ENCODE measurements at places on chromosomes 1 and 21.

DNA sequence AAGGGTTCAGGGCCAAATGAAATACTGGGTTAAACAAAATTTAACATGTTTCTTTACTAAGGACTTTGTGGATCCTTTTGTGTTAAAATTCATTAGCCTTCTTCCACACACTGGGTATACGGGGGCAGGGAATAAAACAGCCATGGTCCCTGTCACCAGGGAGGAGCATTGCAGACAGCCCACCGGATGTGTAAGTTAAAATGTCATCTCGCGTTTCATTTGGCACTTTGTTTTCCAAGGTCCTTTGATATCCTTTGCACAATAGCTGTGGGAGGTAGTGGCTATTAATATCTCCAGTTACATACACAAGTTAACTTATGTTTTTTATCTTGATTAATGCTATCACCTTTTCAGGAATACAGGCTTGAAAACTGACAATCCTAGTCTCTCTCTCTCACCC lies 172.7 kb downstream of the BARHL2 start:
- no peak for DNase-seq

DNA sequence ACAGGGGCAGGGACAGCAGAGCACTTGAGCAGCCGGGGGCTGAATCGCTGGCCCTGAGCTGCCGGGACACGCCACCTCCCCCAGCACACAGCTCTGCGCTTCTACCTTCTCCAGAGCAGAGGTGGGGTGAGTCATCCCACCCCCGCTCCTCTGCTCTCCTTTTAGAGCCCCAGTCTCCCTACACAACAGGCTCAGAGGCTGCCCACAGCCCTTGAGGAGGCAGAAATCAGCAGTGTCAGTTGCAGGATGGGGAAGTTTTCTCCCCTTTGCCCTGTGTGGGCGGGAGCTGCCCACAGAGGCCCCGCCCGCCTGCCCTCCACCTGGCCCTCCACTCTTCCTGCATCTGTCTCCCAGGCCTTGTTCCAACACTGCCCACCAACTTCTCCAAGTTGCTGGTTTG lies 94.6 kb downstream of the STUM start:
- DNase-seq = peak; percentile 90

- no peak for DNase-seq
Observed at GRCh38 chr21:43311301-43311817, 115.6 kb downstream of the SIK1 start.

- DNase-seq = no peak
Observed at GRCh38 chr21:46598581-46599572, 6.0 kb downstream of the S100B start.

DNA sequence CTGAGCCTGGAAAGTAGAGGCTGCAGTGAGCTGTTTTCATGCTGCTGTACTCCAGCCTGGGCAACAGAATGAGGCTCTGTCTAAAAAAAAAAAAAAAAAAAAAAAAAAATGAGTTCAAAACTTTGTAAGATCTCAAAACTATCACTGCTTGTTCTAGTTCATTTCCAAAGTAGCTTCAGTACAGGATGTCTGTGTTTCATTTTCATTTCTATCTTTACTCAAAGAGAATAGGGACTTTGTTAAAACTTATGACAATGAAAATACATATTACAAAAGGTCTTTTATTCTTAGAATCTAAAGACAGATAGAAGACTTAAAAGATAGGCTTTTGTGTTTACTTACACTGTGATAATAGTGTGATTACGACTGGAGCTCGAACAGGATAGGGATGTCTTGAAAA lies 709.7 kb downstream of the ADGRL2 start:
- DNase-seq = no peak

DNA sequence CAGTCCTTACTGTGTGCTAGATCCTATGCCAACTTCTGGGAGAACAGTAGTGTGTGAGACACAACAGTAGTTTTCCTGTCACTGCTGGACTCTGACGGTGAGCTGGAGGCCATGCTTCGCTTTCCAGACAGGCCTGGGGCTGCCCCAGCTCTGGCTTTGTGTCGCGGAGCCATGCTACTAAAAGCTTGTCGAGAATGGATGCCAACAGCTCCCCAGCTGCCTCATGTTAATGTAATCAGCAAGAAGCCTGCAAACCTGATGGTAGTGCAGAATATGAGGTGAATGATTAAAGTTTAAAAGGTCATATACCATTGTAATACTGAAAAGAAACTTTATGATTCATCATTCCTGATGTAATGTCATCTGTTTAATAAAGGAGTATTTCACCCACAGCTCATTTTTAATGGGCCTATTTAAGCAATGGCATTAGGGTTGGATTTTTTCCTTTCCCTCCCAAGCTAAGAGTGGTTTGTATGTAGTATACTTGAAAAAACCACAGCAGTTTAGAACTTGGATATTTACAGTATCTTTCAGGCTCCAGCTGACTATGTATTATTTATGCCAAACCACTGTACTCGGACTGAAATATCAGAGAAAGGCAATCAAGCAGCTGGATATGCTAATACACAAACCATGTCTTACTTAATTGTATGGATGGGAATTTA lies 343.0 kb downstream of the NUF2 start:
- no peak for DNase-seq

DNA sequence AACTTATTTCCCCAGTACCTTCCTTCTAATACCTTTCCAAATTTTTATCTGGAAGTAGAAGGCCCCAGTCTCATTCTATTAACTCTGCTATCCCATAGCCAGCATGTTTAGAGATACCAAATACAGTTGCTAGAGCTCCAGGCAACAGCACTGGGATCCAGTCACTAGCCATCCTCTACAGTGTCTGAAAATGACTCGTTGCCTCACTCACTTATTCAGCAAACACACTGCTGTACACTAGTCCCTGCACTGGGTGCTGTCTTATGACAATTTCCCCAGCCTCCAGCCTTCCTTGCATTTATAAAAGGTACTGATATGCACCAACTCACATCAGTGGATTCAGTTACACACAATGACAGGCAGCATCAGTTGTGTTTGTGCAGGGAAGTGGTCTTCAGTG lies 179.0 kb downstream of the DSCAM start:
- DNase-seq = no peak

DNA sequence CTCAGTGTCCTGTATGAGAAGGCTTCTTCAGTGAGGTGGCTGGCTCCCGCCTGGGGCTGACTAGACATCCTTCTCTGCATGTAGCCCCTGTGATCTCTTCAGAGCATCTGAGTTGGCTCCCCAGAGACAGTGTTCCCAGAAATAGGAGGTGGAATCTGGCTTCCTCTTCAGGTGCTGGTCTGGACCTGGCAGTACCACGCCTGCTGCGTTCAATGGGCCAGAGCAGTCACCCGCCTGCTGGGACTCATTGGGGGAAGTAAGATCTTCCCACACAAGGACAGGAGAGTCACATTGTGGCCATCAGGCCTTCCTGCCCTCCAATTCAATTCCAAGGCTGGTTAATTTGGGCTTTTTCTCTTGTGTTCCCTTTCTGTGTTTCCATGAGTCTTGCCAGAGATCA lies 51.0 kb downstream of the ADARB1 start:
- no peak for DNase-seq

DNA sequence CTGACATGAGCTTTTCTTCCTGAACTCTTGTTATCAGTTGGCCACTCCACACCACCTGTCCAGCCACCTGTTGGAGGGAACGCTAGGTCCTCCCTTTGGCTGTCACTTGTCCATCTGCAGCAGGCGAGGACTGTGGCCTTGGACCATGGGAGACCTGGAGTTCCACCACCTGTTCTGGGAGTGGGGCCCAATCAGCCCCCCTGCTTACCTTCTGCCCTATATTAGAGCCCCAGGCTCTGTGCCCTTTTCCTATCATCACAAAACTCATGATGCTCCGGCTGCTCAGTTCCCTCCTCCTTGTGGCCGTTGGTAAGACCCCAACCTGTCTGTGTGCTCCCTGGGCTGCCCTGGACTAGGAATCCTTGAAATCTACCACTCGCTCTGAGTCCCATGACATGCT lies at the start of gene CELA3A:
TSS of gene CELA3A (plus strand) at position 249 of the 400 bp plus-strand sequence. CDS start at position 267, 18 bp downstream.
- no peak for DNase-seq

DNA sequence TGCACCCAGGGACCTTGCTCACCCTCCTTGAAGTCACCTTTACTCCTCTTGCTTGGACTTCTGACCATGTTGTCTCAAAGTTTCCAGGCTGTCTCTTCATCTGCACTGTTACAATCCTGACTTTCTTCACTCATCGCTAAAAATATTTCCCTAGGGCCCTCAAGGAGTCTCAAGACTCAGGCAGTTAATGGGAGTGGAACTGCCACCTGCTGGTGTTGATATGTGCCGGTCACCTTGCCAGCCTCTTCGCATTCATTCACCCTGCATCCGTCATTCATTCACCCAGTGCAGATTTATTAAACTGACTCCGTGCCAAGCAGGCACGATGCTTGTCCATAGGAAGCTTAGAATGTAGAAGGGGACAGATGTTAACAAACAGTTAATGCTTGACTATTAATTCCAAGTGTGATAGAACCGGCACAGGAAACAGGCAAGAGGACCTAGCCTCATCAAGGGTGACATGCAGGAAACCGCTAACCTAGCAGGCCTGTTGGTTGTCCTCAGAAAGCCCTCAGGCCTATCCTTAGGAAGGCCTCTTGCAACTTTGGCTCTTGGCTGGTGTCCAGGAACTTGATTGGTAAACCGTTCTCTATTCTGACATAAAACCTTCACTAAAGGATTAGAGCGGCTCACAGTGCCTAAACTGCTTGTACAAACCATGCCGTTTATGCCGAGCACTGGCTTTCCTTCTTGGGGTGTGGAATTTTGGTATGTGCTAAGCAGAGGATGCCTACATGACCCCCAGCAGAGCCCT lies 342.2 kb downstream of the CAMTA1 start:
- DNase-seq = no peak

DNA sequence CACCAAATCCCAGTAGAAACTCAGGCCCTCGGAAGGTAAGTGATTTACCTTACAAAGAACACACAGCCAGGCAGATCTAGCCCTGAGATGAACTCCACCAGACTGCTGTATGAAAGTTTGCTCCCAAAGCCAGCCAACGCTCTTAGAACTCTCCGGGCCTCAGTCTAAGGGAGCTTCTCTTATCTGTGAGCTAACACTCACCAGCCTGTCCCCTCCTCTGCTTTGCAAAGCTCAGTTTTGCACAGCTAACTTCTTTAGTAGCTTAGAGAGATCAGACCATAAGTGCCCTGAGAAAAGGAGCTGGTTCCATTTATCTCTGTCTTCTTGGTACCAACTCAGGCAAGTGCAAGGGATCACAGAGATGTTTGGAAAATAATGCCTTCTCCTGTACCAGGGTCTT lies 195.8 kb upstream of the JUN start:
- DNase-seq = no peak

- no peak for DNase-seq
Observed at GRCh38 chr1:245583081-245583480, 428.3 kb downstream of the KIF26B start.

Data from GDM1 (cell line).